ENCODE measurements at places on chromosomes 4 and X. TPM values are rescaled to one million over a fixed set of nuclear protein-coding genes. Genes with fewer than 3 reads are reported as not detected.

DNA sequence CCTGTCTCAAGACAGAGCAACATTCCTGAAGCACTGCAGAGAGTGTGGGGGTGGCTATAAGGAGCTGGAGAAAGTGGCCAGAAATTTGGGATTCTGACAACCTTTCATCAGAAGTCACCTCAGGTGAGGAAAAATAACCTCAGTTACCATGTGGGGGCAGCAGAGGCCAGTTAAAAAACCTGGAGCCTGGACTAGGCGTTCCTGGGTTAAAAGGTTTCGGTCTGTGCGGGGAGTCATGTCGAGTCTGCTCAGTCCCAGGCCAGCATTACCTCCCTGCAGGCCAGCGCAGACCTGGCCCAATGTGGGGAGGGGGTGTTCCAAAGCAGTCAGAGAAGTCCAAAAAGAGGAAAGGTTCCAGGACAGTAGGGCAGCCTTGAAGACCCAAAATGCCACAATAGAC, 10.9 kb upstream of the NALF2 start:
- DNase-seq, result peak; percentile 51

DNA sequence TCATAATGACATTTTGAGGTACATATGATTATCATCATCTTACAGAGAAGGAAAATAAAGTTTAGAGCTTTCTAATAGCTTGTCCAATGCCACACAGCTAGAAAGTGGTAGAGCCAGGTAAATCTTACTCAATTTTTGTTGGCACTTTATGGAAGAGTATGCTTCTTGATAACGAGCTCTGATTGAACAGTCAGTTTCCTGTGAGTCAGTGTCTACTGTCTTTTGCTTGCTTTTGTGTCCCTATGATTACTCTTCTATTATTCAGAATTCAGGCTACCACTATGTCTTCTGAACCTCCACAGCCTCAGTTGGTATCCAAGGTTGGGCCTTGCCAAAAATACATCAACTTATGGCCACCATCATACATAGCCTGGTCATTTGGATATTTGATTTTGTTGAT, 2.6 kb downstream of the FAAH2 start:
- no peak for DNase-seq

- no peak for DNase-seq
Measured at GRCh38 chrX:123869488-123869887, 9.6 kb downstream of the XIAP start.

- peak; percentile 14 for DNase-seq
Measured at GRCh38 chr4:94304365-94304971, 38.2 kb downstream of the HPGDS start.

- no peak for DNase-seq
Measured at GRCh38 chrX:14801136-14801535, 71.7 kb downstream of the FANCB start.

DNA sequence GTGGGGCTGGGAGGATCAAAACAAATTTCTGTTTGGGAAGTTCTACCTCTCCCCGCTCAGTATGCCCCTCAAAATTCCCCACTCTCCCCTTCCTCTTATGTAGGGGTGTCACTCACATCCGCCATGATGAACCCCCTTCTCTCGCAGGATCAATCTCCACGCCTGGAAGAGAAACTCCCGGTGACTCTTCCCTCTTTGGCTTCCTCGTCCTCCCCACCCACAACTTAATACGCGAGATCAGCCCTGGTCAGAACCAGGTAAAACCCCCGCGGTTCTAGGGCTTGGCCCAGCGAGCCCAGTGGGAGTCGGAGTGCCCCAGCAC, 427 bp downstream of the LAMTOR3 start:
- peak; percentile 4 for DNase-seq

GRCh38 chr4:7204656-7205387, 12.5 kb downstream of the SORCS2 start:
- no peak for DNase-seq

DNA sequence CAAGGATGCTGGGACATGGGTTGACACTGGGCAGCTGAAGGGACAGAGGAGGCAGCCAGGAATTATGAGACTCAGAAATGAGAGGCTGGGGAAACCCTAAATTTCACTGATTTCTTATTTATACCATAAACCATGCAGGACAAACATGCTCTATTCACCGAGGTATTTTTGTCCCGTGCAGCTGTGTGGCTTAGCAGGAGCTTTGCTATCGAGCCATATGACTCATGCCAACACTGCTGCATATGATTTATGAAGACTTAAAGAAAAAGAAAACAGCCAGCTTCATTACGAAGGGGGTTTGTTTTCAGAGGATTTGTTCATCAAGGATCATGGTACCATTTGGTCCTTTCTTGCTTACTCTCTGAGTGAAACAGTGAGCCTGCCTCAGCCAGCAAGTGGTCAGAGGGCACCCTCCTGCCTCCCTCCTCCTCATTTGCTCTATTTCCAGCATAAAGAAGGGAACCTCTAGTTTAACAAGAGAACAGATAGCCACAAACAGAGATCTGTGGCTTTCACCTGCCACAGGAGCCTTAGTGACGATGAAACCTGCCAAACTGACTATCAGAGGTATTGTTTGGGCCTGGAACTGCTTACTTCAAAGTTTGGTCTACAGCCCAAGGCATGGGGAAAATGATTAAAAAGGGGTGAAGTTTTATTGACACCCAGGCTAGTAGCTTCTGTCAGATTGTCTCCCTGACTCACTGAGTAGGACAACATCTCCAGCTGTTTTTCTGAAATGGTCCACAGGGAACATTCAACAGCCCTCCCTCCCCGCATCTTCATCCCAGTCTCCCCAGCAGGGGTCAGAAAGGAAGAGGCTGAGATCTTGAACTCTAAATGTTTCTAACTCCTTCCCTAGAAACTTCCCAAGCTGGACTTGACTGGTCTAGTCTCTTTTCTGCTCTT, 80.1 kb upstream of the MAML3 start:
- DNase-seq, result no peak

GRCh38 chr4:185718578-185719499, 93.2 kb downstream of the SORBS2 start:
- DNase-seq, result no peak

GRCh38 chrX:150761176-150761818, 68.1 kb downstream of the MTMR1 start:
- DNase-seq, result no peak

The DCAF12L1 gene
- total RNA-seq, result 0.89 TPM

The GRID2 gene
- 1.3 TPM for total RNA-seq

The FAM47E gene
- total RNA-seq, result 1.6 TPM

The ABCG2 gene
- total RNA-seq, result 5.3 TPM

The BDH2 gene
- total RNA-seq, result 70.7 TPM

All from neural crest cell (in vitro differentiated cells).